Fibroblast of villous mesenchyme (primary cell): ENCODE measurements at places on chromosomes 11 and 22. TPM values are rescaled to one million over a fixed set of nuclear protein-coding genes. Genes with fewer than 3 reads are reported as not detected.

DNA sequence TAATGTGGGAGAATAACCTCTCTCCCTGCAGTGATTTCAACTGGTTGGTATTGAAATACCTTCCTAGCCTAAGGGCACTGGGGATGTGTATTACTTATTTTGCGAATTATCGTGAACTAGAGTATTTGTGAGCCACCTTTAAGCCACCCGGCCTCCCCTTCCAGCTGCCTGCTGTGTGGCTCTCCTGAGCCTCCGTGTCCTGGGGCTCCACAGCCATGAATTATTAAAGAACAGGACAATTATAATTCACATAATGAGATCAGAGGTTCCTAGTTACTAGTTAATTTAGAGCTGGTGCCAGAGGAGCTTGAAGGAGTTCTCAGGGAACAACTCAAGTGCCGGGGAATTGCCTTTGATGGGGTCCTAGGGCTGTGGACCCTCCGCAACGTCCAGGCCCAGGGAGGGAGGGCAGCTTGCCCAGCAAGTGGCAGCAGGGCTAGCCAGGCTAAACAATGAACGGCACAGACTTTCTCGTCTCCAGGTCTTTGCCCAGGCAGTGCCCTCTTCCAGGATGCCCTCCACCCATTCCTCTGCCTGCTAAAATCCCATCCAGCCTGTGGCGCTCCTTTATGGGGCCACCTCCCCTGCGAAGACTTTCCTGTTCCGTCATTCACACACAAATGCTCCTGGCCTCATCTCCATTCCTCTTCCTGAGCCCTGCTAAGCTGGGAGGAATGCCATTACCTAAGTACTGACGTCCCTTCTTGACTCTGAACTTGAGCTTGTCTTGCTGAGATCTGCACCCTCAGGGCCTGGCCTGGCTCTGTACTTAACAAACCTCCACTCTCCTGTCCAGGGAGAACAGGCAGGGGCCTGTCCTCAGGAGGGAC, 91.5 kb downstream of the RTL6 start:
- no peak for DNase-seq

DNA sequence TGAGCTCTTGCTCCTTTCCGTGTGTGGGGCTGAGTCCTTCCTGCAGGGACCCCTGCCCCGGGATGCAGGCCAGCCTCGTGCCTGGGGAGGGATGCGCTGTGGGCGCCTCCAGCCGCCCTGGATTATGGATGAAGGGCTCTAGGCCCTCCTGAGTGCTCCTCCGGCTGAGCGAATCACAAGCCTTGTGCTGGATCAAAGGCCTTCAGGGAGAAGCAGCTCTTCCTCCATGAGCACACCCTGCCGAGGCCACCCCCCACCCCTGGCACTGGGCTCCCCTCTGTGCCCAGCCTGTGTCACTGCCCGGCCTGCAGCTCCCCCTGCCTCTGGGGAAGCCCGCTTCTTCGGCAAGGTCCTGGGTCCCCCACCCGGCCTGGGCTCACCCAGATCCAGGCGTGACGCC, 43.8 kb downstream of the BRSK2 start:
- no peak for DNase-seq

DNA sequence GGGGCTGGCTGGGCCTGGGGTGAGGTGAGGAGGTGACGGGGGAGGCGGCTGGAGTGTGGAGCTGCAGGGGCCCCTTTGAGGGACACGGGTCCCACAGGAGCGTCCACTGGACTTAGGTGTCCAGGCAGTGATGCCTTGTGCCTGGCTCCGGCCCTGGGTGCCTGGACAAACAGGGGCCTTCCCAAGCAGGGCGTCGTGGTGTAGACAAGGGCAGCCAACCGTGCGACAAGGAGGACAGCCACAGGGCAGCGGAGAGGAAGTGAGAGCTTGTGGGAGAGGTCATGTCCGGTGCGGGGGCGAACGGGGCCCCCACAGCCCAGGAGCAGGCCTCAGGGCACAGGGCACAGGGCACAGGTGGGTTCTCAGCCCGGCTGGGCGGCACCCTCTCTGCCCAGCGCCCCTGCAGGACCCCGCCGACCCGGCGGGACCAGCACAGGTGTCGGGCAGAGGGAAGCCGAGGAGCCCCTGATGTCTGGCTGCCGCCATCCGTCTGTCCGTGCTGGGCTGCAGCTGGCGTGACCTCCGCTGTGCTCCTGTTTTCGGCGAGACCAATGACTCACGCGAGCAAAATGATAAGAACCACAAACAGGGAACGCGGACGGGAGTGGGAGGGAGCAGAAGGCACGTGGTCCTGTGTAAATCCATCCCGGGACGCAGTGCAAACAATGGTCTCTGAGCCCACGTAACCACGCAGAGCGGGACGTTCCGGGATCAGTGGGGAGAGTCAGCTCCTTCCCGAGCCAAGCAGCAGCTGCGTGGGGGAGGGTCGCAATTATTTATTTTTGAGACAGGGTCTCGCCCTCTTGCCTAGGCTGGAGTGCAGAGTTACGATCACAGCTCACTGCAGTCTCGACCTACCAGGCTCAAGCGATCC, 49.1 kb upstream of the A4GALT start:
- DNase-seq: peak; percentile 95

GRCh38 chr22:33920197-33920540, at the start of gene LARGE1:
Gene LARGE1, minus strand, starts transcription at chr22:33920476.
- DNase-seq: no peak

- no peak for DNase-seq
Observed at GRCh38 chr11:128250482-128250881, 336.9 kb downstream of the ETS1 start.

The BACE1 gene
- total RNA-seq: 28.0 and 31.5 TPM in 2 replicates

The BIRC3 gene
- 0.64 and 8.2 TPM in 2 replicates for total RNA-seq
